Glomerular endothelial cell (primary cell): ENCODE measurements at places on chromosomes 12 and 14.

- no peak for DNase-seq
Observed at GRCh38 chr12:97681612-97682504, 219.3 kb downstream of the RMST start.

DNA sequence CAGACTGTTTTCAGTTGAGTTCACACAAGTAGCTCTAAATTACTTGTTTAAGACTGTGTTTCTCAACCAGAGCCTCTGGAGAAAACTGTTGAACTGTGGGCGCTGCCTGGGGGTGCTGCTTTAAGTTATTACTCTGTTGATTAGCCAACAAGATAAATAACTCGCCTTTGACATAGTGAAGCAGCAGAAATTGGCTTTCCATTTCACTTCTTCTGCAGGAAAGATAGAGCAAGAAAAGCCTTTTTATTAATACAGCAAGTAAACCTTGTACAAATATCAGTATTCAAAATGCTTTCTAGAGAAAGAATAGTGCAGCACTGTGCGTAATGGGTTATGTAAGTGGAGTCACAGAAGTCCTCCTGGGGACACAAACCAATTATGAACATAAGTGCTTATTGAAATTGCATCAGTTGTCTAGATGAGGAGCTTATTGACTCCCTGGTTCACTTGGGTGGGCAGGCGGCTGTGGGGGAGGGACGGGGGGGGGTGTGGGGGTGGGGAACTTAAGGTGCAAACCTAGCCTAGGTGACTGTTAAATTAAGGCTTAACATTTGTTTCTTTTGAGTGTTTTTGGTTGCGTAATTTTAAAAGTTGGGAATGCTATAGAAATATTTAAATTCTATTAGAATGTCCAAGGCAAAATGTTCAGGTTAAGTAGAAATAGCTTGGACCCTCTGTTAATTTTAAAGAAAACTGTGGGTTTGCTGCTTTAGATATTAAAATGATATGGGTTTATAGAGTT is 6.3 kb downstream of the FRS2 start:
- DNase-seq: no peak

DNA sequence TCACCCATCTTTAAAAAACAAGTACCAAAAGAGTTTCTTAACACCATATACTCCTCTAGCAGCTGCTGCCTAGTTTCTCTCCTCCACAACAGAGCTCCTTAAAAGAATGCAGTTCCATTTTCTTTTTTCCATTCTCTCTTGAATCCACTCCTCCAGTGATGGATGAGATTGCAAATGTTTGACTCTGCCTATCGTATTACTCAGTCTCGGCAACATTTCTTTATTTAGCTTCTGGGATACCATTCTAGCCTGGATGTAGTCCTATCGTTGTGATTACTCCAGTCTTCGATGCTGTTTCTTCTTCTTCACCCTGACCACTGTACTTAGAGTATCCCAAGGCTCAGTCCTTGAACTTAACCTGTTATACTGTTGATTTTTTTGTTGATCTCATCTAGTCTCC is 30.8 kb downstream of the CAND1 start:
- no peak for DNase-seq

DNA sequence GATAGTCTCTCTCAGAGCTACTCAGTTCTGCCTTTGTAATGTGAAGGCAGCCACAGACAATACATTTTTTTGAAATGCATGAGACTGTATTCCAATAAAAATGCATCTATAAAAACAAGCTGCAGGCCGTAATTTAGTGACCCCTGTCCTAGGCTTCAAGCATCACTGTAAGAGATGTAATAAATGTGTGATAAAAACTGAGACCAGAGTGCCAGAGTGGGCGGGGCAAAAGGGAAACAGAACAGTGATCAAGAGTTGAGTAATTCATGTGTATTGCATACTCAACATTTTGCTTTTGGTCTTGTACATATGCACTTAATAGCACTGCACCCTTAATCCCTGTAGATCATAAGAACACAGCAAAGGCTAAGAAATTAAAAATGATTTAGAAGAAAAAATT is 743.5 kb downstream of the DIO2 start:
- no peak for DNase-seq

DNA sequence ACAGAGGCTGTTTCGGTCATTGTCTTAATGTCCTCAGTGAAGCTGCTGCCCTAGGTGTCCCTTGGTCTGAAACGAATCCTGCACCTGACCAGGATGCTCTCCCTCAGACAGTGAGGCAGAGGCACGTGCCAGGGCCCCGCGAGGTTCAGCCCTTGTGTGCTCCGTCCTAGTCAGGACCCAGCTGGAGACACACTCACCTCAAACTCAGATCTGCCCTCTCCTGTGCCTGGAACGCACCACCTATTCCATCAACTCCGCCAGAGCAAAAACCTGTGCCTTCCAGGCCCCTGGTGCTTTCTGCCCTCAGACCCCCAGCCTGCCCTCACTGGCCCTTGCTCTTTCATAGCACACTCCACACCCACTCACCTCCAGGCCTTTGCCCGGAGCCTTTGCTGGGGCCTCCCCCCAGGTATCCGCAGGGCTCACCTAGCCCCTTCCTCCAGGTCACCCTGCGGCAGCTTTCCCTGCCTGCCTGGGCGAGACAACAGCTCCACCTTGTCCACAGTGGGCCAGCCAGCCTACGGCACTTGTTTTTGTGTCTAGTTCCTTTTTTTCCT is 150.6 kb downstream of the BCL11B start:
- DNase-seq: no peak

DNA sequence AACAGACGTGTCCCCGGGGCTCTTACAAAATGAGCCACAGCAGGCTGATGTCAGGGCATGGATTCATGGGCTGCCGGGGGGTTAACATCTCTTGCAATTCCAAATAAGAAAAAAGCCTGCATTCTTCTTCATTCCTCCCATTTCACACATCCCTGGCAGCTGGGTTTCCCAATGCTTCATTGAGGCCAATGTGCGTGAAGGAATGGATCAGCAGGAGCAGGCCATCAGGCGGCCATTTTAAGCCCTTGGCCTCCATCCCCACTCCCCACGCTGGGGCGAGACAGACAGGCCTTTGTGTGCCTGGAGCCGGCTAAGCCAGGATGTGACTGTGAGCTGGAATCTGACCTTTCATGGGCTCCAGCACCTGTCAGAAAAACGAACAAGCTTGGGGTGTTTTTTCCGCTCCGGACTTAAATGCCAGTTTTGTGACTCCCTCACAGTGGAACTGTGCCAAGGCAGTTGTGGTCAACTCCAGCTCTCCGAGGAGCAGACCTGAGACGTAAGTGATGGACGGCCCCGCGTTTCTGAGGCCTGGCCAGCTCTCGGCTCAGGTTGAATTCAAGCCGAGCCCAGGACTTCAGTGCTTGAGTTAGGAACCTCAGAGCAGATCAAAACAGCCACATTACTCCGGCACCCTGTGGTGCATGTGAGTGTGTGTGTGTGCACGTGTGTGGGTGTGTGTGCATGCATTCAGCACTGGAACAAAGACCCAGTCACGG is 133.1 kb downstream of the TMEM30B start:
- DNase-seq: peak; percentile 39

DNA sequence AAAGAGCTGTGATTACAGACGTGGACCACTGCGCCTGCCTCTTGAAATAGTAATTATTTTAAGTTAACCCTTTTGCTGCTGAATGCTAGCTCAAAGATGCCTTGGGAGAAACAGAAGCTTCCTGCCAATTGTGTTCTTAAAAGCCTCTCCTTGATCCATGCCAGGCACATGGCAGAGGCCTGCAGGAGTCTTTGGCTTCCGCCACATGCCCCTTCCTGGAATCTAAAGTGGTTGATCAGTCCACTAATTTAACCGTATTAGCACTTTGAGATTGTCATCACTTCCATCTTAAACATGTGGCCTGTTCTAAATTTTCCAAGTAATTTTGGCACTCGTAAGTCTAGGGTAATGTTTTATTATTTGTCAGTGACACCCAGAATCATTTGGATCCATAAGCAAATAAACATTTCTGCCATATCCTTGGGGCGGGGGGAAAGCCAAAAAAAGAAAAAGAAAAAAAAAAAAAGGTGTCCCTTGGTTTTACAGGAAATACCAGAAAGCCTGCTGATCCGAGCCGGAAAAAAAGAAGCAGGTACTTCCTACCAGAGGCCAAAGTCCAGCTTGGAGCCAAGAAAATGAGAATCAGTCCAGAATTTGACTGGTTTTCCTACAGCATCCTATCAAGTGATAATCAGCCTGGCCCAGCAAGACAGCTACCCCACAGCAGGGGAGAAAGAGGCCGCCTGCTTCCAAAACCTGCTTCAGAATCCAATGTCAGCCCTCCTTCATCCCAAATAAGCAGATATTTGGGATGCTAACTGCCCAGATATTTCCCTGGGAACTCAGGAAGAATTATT is 104.8 kb downstream of the KCNK10 start:
- no peak for DNase-seq

DNA sequence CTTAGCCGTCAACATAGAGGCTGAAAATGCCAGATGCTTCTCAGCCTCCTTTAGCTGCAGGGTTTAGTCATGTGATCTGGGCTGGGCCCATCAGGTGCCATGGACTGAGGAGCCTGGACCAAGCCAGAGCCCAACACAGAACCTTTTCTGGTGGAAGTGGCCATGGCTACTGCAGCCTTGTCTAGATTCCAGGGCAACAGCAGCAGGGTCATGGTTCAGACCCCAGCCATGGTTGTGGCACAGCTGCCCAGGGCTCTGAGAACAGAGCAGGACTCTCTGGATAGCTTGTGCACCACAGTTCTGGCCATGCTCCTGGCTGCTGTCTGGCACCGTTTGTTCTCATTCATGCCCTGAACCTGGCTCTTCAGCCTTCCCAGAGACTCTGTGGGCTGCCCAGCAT is 47.0 kb upstream of the PTGR2 start:
- DNase-seq: no peak

GRCh38 chr14:102262929-102263462 is 42.0 kb downstream of the MOK start:
- DNase-seq: no peak

DNA sequence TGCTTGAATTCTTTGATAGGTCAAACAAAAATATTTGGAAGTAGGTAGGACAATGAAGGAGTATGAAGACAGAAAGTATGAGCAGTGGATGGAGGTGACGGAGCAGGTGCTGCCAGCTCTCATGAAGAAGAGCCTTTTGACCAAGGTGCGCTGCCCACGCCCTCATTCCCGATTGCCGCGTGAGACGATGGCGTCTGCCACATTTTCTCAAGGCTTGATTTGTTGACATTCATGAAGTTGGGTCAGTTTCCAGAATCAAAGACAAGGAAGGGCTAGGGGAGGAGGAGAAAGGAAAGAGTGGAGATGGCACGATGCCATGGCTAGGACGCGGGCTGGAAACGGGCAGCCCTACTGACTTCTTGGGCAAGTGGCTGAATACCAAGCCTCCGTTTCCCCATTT is 37.1 kb downstream of the DNAH10 start:
- DNase-seq: no peak

DNA sequence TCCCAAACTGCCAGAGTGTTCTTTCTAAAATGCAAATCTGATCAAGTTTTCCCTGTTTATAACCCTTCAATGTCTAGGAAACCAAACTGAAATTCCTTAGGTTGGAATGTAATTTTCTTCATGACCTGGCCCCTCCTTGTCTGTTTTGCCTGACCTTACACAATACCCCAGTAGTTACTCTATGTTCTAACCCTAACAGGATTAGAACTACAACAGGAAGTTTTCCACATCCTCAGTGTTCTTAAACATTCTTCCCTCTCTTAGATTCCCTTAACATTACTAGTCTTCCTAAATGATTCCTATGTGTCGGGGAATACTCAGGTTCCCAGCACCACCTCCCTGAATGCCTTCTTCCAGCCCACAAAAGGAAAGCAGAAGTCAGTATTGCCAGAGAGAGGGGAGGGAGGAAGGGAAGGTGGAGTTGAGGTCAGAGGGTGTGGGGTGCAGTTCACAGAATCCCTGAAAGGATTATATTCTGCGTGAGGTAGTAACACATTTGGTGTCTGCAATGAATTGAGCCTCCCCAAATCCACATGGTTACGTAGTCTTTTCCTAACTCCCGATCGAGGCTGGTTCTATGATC is 72.6 kb downstream of the BBS10 start:
- DNase-seq: no peak

DNA sequence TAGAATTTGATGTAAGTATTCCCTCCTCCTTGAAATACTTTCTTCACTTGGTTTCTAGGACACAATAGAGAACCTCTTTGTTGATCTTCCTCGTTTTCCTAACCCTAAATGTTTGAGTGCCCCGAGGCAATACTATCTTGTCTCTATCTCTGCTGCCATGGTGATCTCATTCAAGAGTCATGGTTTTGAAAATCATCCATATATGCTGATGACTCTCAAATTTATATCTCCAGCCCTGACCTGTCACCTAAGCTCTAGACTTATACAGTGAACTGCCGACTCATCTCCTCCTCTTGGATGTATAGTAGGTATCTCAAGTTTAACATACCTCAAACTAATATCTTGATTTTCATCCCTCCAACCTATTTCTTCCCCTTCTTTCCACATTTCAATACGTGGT is 71.4 kb downstream of the RIC8B start:
- DNase-seq: no peak

DNA sequence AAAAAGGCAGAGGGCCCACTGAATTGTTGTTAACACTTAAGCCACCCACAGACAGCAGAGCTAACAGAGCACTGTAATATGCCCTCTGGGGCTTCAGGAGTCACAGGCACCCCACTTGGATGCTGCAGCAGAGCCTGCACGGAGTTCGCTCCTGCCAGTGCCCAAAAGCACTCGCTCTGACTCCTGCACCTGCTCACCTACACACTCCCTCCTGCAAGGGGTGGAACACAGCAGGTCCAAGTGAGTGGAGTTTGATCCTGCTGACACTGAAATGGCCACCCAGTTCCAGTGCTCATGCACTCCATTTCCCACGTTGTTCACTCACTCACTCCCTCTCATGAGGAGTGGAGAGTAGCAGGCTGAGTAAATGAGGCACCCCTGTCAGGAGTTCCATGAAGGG is 68.8 kb downstream of the OSBPL8 start:
- no peak for DNase-seq

- DNase-seq: no peak
Observed at GRCh38 chr12:13171921-13172859, 24.3 kb upstream of the EMP1 start.

DNA sequence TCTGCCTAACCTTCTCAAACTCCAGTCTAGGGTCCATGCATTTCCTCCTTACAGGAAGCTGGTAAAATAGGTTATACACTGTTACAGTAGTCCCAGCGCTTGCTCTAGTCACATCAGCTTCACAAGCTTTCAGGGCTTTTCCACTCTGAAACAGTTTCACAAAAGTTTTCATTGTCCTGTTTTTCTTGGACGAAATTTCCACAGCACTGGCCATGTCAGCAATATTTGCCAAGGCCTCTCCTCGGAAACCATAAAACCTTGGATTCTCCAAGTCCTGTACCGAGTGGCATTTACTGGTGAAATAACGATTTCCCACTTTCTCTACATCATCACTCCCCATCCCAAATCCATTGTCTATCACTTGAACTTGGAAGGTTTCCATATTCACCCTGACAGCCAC is 2.1 kb downstream of the MLH3 start:
- no peak for DNase-seq

DNA sequence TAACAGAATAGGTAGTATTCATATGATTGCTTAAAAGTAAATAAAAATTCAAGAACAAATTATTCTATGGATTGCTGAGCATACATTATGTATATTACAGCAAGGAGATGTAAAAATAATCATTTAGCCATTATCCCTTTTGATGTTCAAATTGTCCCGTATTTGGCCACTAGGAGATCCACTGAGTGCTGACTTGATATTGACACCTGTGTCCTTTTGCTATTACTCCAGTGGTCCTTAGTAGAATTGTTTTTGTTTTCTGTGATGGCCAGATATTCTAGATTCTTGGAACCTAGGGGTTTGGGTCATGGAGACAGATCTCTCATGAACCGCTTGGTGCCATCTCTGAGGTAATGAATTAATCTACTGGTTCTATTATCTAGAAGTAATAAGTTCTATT is 16.8 kb downstream of the ERO1A start:
- DNase-seq: no peak
